ENCODE measurements at places on chromosomes 3 and 15. TPM values are rescaled to one million over a fixed set of nuclear protein-coding genes. Genes with fewer than 3 reads are reported as not detected.
A peak's percentile ranks its signal among the peaks of the same experiment; 100 is the strongest.

GRCh38 chr15:63599401-63600000, 2.3 kb downstream of the FBXL22 start:
- no peaks in the 10 kb centered on the region for H3K36me3 ChIP-seq
- H3K4me1 ChIP-seq, result no peaks in the 10 kb centered on the region
- peaks cover 3% of the 10 kb centered on the region for H3K27me3 ChIP-seq
- peak overlapping the region; percentile 62 for H3K4me3 ChIP-seq

DNA sequence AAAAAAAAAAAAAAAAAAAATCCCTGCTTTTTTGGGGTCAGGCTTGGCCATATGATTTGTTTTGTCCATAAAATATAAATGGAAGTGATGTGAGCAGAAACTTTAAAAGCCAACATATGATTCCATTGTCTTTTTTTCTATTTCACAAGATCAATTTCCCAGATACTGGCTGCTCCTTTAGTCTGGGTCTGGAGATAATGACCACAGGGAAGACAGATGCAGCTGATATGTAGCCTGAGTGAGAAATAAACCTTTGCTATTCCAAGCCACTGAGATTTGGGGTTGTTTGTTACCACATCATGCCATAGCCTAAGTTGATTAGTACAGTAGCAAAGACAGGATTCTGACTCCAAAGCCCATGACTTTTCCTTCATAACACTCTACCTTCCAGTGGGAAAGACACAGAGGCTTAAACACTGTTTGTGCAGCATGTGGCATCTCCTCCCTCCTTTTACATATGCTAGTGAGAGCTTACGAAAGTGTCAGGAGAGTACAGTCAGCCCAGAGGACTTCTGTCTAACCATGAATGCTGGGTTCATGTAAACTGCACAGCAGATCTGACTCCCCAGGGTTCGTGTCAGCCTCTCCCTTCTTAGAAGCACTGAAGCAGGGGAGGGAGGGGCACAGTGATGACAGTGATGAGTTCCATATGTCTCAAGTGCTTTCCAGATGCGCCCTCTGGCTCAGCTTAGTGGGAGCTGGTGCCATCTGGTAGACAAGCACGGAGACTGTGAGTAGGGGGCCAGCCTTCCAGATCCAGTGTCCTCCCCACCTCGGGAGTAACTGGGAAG, 36.7 kb upstream of the SLC7A14 start:
- DNase-seq, result no peak
- no peaks in the 10 kb centered on the region for H3K4me1 ChIP-seq
- H3K4me3 ChIP-seq, result no peak overlapping the region
- H3K27ac ChIP-seq, result no peak overlapping the region
- H3K27me3 ChIP-seq, result no peaks in the 10 kb centered on the region
- peaks cover 2% of the 10 kb centered on the region for H3K36me3 ChIP-seq

DNA sequence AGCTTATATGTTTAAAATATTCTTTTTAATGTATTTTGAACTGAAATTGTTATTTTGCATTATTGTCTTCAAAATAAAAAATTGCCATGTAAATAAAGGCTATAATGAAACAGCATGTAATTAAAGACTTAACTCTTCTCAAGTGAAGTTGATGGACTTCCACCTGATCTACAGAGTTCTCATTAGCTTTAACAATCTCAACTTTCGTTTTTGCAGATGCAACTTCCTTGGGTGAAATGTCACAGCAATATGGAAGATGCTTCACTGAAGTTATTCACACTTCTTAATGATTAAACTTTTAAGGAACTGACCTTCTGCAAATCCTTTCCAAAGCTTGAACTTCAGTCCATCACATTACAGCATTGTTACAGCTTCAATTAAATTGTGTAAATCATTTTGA, 63.6 kb downstream of the OSTN start:
- DNase-seq, result no peak
- no peaks in the 10 kb centered on the region for H3K36me3 ChIP-seq
- H3K27me3 ChIP-seq, result no peaks in the 10 kb centered on the region

Gene TLR9
- total RNA-seq, result not detected

Gene RAB6B
- 12.3 TPM for total RNA-seq

Gene TMC3
- not detected for total RNA-seq
